ENCODE measurements at places on chromosomes 3 and 15. TPM values are rescaled to one million over a fixed set of nuclear protein-coding genes. Genes with fewer than 3 reads are reported as not detected.

GRCh38 chr3:9316881-9317361 lies 45.9 kb upstream of the THUMPD3 start:
- H3K27ac ChIP-seq, result peak overlapping the region; percentile 78
- DNase-seq, result no peak
- no peaks in the 10 kb centered on the region for H3K36me3 ChIP-seq
- no peak overlapping the region for H3K4me3 ChIP-seq

DNA sequence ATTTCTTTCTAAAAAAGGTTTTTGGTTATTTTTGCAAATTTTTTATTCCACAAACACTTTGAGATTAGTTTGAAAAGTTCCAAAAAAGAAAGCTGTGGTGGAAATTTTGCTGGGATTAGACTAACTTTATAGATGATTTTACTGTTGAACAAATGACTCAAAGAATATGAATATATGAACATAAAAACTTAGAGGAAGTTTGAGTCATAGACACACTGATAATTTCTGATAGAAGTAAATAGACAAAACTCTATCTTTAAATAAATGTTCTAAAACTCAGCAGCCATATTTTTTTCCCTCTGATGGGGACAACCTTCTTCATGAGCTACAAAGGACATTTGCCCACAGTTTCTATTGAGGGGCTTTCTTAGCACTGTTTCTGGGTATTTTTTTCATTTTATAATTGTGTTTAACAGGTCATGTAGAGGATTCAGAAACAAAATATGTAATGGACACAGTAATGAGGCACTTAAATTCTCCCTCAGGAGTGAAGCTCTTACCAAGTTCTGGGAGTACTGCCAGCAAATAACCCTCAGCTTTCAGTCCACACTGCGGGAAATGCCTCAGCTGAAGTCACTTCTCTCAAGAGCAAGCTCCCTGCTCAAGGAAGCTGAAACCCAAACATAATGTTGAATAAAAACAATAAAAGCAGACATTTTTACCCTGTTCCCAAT lies 157.6 kb downstream of the NFKBIZ start:
- peak; percentile 42 for DNase-seq
- no peak overlapping the region for H3K4me3 ChIP-seq
- H3K27me3 ChIP-seq, result no peaks in the 10 kb centered on the region

DNA sequence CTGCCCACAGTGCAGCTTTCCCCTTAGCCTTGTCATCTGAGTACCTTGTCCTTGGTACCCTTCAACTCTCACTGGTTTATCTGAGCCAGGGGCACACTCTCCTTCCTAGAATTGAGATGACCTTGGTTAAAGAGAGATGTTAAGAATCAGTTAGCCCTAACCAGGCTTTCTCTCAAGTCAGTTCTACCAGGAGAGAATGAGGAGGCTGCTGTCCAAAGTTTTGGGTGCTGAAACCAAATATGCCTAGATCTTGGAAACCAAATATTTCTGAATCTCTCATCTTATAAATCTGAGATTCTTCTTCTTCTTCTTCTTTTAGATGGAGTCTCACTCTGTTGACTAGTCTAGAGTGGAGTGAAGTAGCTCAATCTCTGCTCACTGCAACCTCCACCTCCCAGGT lies 12.0 kb upstream of the CTXND1 start:
- H3K27me3 ChIP-seq, result no peaks in the 10 kb centered on the region
- no peaks in the 10 kb centered on the region for H3K36me3 ChIP-seq
- H3K4me1 ChIP-seq, result no peaks in the 10 kb centered on the region
- H3K27ac ChIP-seq, result no peak overlapping the region

DNA sequence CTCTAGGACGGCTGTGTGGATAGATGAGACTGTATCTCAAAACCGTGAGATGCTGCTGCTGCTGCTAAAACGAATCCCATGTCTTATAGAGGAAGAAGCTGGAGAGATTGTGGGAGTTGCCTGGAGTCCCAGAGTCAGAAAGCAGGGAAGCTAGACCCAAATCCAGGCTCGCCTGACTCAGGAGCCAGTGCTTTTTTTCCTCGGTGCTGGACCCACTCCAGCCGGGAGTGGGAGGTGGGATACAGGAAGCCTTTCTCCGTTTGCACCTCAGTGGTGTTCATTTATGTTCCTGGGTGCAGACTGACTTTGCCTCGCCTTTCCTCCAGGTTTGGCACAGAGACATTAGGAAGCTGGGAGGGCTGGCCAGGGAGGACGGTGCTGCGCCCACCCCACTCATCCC lies 150.9 kb upstream of the LINGO1 start:
- no peaks in the 10 kb centered on the region for H3K36me3 ChIP-seq
- H3K4me3 ChIP-seq, result no peak overlapping the region
- no peak overlapping the region for H3K27ac ChIP-seq
- H3K27me3 ChIP-seq, result no peaks in the 10 kb centered on the region

GRCh38 chr3:29263476-29263875 lies 17.4 kb upstream of the RBMS3 start:
- H3K27ac ChIP-seq, result no peak overlapping the region
- DNase-seq, result no peak
- no peaks in the 10 kb centered on the region for H3K27me3 ChIP-seq

- H3K36me3 ChIP-seq, result no peaks in the 10 kb centered on the region
- no peak overlapping the region for H3K4me3 ChIP-seq
- no peak for DNase-seq
- H3K27me3 ChIP-seq, result no peaks in the 10 kb centered on the region
- no peak overlapping the region for H3K27ac ChIP-seq
- no peaks in the 10 kb centered on the region for H3K4me1 ChIP-seq
Measured at GRCh38 chr3:61464518-61465140, 96.7 kb upstream of the PTPRG start.

DNA sequence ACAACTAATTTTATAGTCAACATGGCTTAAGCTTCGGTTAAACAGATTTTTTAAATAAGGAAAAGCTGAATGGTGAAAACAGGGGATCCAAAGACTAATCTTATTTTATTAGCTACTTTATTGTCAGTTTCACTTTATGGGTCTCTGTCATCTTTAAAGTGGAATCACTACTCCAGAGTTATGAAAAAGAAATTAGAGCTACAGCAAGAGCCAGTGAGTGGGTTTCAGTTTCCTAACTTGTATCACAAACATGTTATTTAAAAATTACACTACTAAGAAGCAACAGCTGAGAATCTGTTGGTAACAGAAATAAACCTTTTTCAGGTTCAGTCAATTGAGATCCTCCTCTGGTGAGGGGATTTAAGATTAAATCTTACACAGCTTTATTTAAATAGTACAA lies 10.0 kb downstream of the PHC3 start:
- no peak overlapping the region for H3K4me3 ChIP-seq
- no peaks in the 10 kb centered on the region for H3K36me3 ChIP-seq
- H3K4me1 ChIP-seq, result peaks cover 6% of the 10 kb centered on the region
- DNase-seq, result no peak

- no peak overlapping the region for H3K27ac ChIP-seq
- H3K27me3 ChIP-seq, result no peaks in the 10 kb centered on the region
- no peak for DNase-seq
- no peaks in the 10 kb centered on the region for H3K36me3 ChIP-seq
Measured at GRCh38 chr3:52176951-52177700, 20.8 kb upstream of the ALAS1 start.

DNA sequence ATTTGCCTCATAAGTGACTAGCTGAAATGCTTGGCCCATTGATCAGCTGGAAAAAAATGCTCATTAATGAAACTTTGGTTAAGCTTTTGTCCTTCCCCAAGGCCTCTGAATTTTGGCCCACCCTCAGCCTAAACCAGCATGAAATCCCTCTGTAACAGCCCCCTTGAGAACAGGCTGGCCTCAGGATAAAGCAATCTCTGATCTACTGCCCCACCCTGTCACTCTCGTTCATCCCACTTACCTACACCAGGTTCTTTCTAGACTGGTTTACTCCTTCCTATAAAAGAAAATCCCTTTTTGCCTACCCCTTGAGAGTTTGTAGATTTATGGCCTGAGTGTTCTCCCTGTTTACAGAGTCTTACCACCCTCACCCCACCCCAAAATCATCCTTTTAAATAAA lies 3.4 kb upstream of the AEN start:
- no peak overlapping the region for H3K4me3 ChIP-seq
- no peak for DNase-seq
- no peaks in the 10 kb centered on the region for H3K36me3 ChIP-seq
- no peaks in the 10 kb centered on the region for H3K27me3 ChIP-seq
- H3K27ac ChIP-seq, result no peak overlapping the region

- no peaks in the 10 kb centered on the region for H3K4me1 ChIP-seq
- H3K36me3 ChIP-seq, result no peaks in the 10 kb centered on the region
- H3K27me3 ChIP-seq, result no peaks in the 10 kb centered on the region
- DNase-seq, result no peak
- no peak overlapping the region for H3K4me3 ChIP-seq
Measured at GRCh38 chr3:28171962-28172361, 69.5 kb upstream of the CMC1 start.

- no peaks in the 10 kb centered on the region for H3K36me3 ChIP-seq
- H3K27ac ChIP-seq, result peak overlapping the region; percentile 75
- no peak overlapping the region for H3K4me3 ChIP-seq
- no peaks in the 10 kb centered on the region for H3K27me3 ChIP-seq
Measured at GRCh38 chr3:117399311-117400078, 689.9 kb downstream of the TUSC7 start.

DNA sequence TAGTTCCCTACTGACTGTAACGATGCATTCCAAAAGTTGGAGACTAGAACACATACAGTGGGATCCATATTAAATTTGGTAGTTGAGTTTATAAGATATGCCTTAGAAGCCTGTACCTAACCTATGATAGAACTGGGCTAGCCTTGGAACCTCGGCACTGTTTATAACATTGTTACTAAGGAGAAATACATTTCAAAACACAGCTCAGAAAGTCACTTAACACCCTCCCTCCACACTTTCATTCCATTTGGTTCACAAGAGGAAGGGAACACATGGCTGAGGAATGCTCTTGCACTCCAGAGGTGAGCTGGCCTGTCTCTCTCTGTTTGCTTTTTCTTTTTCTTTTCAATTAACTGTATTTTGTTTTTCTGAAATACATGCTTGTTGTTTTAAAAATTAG lies 48.7 kb upstream of the TSC22D2 start:
- no peak overlapping the region for H3K4me3 ChIP-seq
- H3K27me3 ChIP-seq, result no peaks in the 10 kb centered on the region
- no peaks in the 10 kb centered on the region for H3K36me3 ChIP-seq
- no peak overlapping the region for H3K27ac ChIP-seq

DNA sequence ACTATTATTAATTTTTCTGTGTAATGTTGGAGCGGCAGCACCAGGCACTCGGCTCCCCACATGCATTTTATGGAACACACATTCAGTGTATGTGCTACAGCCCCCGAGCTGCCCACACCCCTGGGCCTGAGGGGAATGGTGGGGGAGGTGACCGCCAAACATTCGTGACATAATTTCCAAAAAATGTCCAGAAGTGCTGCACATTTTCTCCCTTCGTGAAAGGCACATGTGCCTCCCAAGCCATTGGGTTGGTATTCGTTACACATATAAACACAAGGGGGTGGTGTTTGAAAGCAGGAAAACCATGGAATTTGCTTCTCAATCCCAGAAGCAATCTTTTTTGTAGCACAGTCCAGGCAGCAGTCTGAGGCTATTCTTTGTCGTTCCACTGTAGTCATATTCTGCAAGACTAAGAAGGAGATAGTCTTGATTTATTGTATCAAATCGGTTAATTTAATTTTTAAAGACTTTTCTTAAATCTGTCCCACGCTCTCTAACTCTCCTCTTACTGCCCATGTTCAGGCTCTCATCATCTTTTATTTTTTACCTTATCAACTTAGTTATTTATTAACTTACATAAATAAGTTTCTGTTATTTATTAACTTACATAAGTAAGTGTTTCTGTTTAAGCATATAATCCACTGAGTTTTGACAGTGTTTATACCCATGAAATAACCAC lies 39.2 kb upstream of the POLR2M start:
- H3K27ac ChIP-seq, result peak overlapping the region; percentile 49
- peak; percentile 47 for DNase-seq
- no peaks in the 10 kb centered on the region for H3K36me3 ChIP-seq

DNA sequence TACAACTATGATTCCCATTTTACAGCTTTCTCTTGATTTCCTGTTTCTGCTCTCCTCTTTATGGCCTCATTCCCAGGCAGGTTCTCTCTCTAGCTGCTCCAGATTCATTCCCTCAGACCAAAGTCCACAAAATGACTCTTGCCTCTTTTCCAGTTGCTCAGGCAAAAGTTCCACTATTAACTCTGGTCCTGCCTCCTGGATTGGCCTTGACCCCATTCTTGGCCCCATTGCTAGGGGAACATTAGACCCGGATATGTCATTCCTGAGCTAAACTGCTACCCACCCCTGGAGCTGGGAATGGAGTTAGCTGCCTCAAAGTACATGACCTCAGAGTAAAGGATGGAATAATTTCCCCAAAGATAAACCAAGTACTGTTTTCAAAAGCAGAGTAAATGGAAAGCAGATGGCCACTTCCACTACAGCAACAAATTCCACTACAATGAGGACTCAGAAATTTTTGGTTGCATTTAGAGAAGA lies 73.0 kb upstream of the GAP43 start:
- H3K4me3 ChIP-seq, result no peak overlapping the region
- no peak overlapping the region for H3K27ac ChIP-seq
- no peaks in the 10 kb centered on the region for H3K4me1 ChIP-seq
- H3K36me3 ChIP-seq, result no peaks in the 10 kb centered on the region
- no peak for DNase-seq

DNA sequence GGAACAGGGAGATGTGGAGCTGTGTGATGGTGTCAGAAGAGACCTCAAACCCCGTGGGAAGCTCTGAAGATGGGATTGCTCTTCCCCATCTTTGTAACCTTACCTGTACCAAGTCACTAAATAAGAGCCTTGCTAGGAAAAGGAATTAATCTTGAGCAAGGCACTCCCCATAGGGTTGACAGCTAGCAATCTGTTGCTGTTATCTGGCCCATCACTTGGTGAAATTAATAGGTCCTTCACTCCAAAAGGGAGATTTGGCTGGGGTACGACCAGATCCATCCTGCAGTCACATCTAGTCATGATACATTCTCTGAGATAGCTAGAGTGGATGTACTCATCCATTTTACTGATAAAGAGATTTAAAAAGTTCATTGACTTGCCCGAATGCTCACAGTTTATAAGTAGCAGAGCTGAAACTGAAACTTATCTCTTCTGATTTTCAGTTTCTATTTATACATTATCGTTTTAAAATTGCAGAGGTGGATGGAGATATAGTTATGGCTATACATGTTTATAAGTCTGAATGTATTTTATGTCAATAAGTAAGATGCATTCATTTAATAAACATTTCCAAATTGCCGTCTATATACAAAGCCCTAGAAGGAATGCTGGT lies 299.1 kb upstream of the MCTP2 start:
- H3K4me3 ChIP-seq, result no peak overlapping the region
- H3K27ac ChIP-seq, result no peak overlapping the region
- no peaks in the 10 kb centered on the region for H3K27me3 ChIP-seq
- DNase-seq, result no peak
- H3K36me3 ChIP-seq, result no peaks in the 10 kb centered on the region

DNA sequence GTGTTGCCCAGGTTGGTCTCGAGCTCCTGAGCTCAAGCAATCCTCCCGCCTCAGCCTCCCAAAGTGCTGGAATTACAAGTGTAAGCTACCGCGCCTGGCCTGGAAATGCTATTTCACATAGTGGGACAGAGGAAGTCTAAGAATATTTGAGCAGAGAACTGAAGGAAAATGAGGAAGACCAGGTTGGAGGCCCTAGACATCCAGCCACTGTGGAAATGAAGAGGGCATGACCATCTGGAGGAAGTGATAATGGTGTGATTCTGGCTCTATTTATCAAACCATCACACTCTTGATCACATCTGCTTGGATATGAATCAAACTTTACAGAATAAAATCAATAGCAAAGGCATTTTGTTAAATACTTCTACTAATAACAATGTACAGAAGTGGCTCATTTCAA lies 65.9 kb upstream of the ARHGEF3 start:
- H3K27ac ChIP-seq, result no peak overlapping the region
- H3K27me3 ChIP-seq, result no peaks in the 10 kb centered on the region
- no peaks in the 10 kb centered on the region for H3K4me1 ChIP-seq
- H3K4me3 ChIP-seq, result no peak overlapping the region
- H3K36me3 ChIP-seq, result no peaks in the 10 kb centered on the region

The AMIGO3 gene
- total RNA-seq, result not detected

The LTK gene
- total RNA-seq, result 0.34 TPM

The FAH gene
- 5.6 TPM for total RNA-seq

Measured in pancreas (tissue), 10 donors.